Upper lobe of right lung (tissue), 1 donor: ENCODE measurements at places on chromosomes 16 and 17.
A peak's percentile ranks its signal among the peaks of the same experiment; 100 is the strongest.

GRCh38 chr17:37553401-37553966 lies 55.7 kb downstream of the SYNRG start:
- no peak overlapping the region for H3K4me3 ChIP-seq
- H3K4me1 ChIP-seq = no peaks in the 10 kb centered on the region
- peaks cover 60% of the 10 kb centered on the region for H3K36me3 ChIP-seq
- no peaks in the 10 kb centered on the region for H3K27me3 ChIP-seq
- no peak overlapping the region for H3K27ac ChIP-seq

DNA sequence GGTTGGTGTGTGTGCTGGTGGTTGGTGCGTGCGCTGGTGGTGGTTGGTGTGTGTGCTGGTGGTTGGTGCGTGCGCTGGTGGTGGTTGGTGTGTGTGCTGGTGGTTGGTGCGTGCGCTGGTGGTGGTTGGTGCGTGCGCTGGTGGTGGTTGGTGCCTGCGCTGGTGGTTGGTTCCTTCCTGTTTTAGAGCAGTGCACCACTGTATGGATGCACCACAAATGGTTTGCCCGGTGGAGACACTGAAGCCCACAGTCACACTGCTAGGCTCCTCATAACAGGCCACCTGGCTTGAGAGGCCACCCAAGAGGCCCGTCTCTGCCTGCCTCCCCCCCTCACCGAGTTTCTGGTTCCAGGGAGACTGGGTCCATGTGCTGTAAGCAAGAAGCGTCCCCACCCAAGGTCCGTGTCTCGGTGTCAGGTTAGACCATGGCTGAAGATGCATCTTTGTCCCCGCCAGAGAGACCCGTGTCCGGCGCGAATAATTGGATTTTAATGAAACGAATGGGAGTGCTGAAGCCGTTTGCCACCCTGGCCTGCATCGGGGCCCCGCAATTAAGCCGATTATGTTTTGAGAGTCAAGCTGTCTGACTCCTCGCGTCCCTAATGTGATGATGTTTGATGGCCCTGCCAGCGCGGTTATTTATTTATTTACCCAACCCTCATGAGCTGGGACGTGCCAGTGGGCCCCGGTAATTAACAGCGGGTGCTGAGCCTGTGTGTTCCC lies 161.3 kb upstream of the GSE1 start:
- no peak overlapping the region for H3K4me3 ChIP-seq
- peaks cover 22% of the 10 kb centered on the region for H3K4me1 ChIP-seq

DNA sequence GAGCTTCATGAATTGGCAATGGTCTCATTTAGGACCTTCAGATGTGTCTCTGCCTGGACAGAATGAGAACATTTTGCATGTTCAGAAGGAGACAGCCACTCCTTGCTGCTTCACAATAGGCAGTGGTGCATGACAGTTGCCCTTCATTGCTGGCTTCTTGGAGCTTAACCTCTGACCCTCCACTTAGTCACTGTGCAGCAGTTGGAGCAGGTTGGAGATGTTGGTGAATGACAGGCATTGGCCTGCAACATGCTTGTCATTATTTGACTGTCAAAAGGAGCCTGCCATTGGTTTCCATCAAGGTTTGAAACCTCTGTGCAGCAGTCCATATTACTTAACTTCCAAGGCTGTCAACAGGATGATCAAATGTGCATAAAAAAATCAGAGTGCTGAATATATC lies 22.7 kb downstream of the FTO start:
- H3K4me1 ChIP-seq = peaks cover 12% of the 10 kb centered on the region
- DNase-seq = no peak
- H3K27ac ChIP-seq = no peak overlapping the region
- H3K27me3 ChIP-seq = no peaks in the 10 kb centered on the region
- no peak overlapping the region for H3K4me3 ChIP-seq
- H3K36me3 ChIP-seq = no peaks in the 10 kb centered on the region

- no peaks in the 10 kb centered on the region for H3K27me3 ChIP-seq
- H3K27ac ChIP-seq = peak overlapping the region; percentile 78
- H3K4me3 ChIP-seq = peak overlapping the region; percentile 40
- peak; percentile 90 for DNase-seq
- H3K4me1 ChIP-seq = peaks cover 57% of the 10 kb centered on the region
- H3K36me3 ChIP-seq = peaks cover 5% of the 10 kb centered on the region
Observed at GRCh38 chr16:4328046-4328781, 12.3 kb downstream of the GLIS2 start.

GRCh38 chr17:67328026-67328425 lies 38.4 kb downstream of the PSMD12 start:
- no peak overlapping the region for H3K4me3 ChIP-seq
- no peaks in the 10 kb centered on the region for H3K27me3 ChIP-seq
- H3K36me3 ChIP-seq = no peaks in the 10 kb centered on the region
- H3K27ac ChIP-seq = no peak overlapping the region
- no peaks in the 10 kb centered on the region for H3K4me1 ChIP-seq

- DNase-seq = no peak
- no peaks in the 10 kb centered on the region for H3K4me1 ChIP-seq
- no peaks in the 10 kb centered on the region for H3K27me3 ChIP-seq
- H3K36me3 ChIP-seq = no peaks in the 10 kb centered on the region
Observed at GRCh38 chr17:60914078-60914477, 236.4 kb downstream of the BCAS3 start.

- no peaks in the 10 kb centered on the region for H3K36me3 ChIP-seq
- no peak overlapping the region for H3K27ac ChIP-seq
- no peak overlapping the region for H3K4me3 ChIP-seq
- H3K4me1 ChIP-seq = no peaks in the 10 kb centered on the region
Observed at GRCh38 chr16:78368121-78369102, 269.0 kb downstream of the WWOX start.
